ENCODE measurements at places on chromosomes 13 and 19.

DNA sequence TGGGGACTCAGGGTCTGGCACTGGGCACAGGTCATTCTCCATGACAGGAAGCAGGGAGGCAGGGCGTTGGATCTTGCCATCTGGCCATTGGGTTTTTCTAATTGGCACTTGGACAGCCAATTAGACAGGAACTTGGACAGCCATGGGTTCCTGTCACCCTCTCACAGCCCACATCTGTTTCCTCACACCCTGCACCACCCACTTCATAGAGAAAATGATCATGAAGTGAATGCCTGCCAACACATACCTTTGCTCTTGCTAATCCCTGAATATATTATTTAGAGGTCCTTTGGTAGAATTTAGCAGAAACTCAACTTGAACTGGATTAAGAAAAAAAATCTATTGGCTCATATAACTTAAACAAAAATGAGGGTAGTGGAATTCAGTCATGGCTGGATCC is 4.9 kb upstream of the OLFM2 start:
- DNase-seq: no peak

- no peak for DNase-seq
Observed at GRCh38 chr13:99966064-99966805, 5.3 kb downstream of the ZIC5 start.

DNA sequence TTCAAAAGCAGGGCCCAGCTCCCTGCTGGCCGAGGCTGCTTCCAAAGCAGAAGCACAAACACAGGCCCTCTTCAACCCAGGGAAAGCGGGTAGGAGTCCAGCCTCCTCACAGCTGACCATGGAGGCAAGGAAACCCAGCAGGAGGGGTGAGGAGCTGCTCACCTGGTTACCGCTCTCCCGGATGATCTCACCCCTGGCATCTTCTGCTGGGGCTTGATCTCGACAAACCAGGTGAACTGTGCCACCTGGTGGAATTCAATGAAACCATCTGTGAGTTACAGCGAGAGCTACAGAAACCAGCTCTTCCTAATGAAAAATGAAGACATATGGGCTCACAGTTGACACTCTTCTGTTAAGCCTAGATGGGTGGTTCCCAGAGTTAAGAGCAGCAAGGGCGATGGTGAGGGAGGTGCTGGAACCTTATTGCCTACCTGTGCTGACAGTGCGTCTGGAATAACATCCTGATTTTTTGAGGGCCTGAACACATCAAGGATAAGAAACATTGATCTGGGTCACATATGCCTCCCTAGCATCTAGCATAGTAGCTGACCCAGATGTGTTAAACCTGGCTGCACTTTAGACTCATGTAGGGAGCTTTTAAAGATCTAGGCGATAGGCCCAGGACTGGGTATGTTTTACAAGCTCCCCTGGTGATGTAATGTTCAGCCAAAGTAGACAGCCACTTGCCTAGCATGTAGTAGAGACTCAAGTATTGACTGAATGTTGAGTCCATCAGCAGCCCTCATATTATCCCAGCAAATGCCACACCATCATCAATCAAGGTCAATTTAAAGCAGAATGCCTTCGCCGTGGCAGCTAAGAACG is 6.1 kb downstream of the DHRS12 start:
- DNase-seq: no peak

DNA sequence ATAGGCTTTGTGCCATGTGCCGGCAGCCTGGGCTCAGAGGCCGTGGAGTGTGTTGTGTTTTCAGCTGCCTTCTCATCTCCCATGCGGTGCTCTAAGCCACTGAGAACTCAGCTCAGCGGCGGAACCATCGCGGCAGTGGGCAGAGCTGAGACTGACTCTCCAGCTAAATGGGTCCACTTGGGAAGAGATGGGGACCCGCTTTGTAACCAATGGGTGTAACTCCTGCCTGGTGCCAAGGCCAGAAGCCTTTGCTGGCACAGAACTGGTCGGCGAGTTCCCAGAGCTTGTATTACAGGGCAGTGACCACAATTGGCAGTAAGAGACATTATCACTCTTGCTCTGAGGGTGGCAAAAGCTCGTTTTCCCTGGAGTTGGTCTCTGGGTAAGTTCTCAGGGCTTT is 183.0 kb downstream of the STK24 start:
- no peak for DNase-seq

DNA sequence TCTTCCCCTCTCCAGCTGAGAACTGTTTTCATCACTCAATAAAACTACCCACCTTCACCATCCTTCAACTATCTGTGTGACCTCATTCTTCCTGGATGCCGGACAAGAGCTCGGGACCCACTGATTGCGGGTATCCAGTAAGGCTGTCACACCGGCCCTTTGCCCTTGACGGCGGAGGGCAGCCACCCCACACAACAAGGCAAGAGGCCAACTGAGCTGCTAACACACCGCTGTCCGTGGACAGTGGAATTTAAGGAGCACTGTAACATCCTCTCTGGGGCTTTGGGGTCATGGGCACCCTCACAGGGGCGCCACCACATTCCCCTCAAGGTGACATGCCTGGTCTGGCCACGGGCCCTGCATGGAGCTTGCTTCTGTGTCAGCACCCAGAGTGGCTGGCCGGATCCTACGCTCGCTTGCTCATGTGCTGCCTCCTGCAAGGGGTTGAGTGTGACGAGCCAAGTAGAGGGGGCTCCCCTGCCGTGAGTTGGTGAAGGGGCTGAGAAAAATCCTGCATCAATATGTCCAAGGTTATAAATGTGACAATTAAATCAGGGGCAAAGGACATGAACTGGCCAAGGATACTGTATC is 31.4 kb downstream of the LHFPL6 start:
- DNase-seq: no peak

DNA sequence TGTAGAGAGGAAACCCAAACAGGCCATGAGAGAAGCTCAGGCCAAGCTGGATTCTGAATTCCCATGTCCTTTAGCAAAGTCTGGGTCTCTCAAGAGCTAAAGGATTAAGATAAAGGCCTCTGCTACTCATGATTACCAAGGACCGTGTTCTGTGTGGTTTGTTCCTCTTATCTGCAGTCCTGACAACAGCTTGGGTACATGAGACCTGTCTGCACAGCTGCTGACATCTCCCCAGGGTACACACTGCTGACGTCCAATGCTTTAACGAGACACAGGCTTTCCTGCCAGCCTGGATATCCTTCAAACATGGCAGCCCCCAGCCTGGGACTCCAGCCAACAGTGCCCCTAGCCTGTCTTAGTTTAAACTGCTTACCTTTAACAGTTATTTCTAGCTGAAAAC is 211.0 kb downstream of the SLC7A1 start:
- no peak for DNase-seq

DNA sequence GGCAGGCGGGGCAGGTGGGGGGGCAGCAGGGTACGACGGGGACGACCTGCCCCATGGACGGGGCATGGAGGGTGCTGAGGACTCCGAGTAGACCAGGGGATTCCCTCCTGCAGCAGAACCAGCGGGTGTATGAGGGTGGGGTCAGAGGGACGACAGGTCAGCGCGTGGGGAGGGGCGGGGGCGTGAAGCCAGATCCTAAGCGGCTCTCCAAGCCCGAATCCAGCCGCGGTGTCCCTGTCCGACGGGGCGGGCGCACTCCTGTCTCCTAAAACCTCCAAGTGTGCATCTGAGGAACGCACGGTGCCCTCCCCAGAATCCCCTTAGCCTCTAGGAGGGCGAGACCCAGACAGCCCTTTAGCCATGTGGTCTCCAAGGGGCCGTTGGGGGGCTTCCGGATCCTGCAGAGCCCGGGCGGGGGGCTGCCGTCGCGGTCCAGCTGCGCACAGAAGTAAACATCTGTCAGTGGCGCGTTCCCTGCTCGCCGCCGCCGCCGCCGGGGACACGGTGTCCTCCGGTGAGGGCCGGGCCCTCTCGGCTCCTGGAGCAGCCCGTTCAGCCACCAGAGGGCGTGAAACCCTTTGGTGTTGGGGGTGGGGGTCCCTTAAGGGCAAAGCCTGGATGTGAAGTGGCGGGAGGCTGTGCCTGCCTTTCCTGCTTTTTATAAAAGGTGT is 730 bp downstream of the NRTN start:
- no peak for DNase-seq

- no peak for DNase-seq
Observed at GRCh38 chr19:17557466-17557865, 2.0 kb downstream of the COLGALT1 start.

DNA sequence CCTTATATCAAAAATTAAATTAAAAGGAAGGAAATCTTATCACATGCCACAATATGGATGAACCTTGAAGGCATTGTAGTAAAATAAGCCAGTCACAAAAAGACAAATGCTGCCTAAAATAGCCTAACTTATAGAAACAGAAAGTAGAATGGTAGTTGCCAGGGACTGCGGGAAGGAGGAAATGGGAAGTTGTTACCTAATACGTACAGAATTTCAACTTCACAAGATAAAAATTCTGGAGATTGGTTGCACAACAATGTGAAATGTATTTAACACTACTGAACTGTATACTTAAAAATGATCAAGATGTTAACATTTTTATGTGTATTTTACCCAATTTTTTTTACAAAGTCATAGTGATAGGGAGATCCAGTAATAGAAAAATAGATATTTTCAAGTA is 10.2 kb upstream of the N4BP2L2 start:
- DNase-seq: no peak

GRCh38 chr13:22789916-22790315 is 390.9 kb upstream of the SGCG start:
- no peak for DNase-seq

DNA sequence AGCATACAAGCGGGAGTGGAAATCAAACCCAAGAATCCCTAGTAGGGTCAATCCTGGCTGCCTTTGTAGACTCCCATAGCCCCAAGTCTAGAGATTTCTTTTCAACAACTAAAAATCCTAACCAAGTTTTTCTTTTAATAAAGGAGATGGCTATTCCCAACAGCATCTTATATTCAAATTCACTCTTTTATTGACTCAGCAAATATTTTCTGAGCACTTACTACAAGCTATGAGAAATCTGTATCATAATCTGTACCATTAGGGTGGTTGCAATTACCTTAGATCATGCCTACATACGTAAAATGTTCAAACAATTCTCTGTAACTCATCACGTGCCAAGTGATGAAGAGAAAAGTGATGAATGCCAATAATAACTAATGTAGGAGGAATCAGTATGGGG is 54.5 kb downstream of the LNX2 start:
- no peak for DNase-seq

- no peak for DNase-seq
Observed at GRCh38 chr13:47220453-47221140, 323.7 kb upstream of the HTR2A start.

DNA sequence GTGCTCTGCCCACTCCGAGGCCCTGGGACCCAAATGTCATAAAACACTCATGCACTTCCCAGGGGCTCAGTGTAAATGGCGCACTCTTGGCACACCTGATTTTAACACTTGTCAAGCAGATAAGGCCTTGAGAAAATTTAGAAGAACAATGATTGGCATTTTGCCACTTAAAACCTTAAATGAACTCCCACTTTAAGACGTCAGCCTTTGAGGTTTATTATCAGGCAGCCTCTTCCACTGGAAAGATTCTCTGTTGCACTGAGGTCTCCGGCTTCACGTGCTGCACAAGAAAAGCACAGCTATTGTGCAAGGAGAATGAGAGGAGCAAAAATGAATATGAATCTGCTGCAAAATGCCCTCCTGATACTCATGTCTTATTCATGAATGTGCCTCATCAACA is 38.5 kb upstream of the ATP11A start:
- no peak for DNase-seq

DNA sequence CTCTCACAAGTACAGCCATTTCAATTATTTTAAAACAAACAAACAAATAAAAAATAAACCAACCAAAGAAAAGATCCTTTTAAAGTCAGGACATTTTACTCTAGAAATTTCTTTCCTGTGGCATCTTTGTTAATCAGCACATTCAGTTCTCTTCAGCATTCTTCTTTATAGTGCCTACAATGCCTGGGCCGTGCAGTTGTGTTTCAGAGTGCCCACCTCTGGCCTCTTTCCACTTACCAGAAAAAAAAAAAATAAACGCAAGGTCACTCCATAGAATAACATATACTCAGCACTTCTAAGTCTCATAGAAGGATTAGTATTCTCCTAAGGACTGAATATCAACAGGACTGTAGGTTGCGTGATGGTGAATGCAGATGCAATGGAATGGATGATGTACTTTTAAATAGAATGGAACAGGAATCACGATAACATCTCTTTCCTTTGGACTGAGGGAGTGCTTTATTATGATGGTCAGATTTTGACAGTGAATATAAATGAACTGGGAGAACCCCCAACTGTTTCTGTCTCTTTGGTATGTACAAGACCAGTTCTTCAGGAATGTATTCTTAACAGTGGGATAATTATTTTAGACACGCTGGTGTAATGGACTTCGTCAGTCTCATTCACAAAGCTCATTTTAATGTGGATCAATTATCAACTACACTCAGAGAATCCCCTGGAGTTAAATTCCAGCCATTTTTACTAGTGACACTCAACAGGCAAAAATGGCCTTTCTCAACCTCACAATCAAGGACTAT is 125.0 kb upstream of the NBEA start:
- DNase-seq: no peak

DNA sequence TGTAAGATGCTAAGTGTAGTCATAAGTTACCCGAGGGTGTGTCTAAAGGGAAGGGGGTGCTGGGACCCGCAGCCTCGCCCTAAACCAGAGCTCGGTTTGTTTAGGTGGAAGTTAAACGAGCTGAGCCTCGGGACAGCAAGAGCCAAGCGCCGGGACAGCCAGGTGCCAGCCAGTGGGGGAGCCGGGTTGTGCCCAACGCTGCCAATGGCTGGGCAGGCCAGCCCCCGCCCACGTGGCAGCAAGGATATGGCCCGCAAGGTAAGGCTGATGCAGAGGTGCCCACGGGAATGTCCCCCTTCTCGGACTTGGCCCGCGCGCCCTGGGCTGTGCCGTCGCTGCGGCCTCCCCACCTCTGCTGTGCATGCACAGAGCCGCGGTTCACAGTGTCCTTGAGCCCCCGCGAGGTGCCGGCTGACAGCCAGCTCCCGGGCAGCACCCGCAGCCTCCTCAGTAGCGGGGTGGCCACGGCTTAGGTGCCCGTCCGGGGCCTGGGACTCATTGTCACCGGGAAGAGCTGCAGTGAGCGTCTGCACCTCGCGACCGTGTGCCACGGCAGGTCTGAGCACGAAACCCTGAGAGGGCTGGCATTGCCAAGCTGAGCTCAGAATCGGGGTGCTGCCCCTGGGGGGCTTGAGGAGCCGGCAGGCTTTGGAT is 9.3 kb upstream of the RPS15 start:
- no peak for DNase-seq

DNA sequence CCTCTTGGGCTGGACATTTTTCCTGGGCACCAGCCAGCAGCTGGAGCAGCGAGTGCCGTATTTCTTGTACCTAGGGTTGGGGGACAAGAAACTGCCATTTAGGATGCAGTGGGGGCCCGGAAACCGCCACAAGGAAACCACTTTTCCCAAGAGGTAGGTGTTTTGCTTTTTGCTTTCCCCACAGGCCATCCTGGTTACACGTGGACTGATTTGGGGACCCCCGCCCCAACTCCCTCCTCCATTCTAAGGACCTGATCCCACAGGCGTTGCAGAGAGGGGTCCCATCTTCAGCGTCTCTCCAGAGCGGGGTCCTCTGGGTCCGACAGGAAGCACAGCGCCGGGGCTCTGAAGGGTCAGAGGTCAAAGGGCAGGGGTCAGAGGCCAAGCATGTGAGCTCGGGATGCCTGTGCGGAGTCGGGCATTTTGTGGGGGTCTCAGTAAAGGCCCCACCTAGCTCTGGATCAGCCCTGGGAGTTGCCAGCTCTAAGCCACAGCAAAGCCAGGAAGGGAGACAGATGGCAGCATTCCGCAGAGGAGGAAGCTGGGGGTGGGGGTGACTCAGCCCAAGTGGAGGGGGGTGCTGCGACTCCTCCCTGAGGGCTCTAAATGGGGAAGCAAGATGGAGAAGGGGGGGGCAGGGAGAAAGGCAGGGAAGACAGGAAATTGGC is 4.3 kb downstream of the ZGLP1 start:
- DNase-seq: no peak
